Keratinocyte (primary cell): ENCODE measurements at places on chromosomes 3 and 15.

DNA sequence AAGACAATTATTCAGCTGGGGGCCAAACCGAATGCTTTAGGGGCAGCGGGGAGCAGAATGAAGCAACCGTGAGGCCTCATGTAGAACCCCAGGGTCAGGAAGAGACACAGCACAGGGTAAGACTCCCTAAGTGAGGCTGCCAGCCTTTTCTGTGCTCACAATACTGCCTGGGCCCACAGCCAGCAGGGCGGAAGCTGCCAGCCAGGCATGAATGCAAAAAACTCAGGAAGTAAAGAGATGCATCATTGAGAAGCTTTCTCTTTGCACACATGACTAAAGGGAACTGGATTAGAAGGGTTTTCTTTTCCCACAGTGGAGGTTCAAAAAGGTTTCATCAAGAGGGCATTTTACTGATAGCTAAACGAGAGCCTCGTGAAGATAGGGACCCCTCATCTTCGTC, 33.3 kb downstream of the CA12 start:
- no peak for DNase-seq

- no peak for DNase-seq
Observed at GRCh38 chr15:43277231-43277823, 10.6 kb upstream of the TGM5 start.

- DNase-seq, result no peak
Observed at GRCh38 chr15:23761386-23761785, 74.3 kb upstream of the NDN start.

- DNase-seq, result no peak
Observed at GRCh38 chr3:12483872-12484197, 445 bp upstream of the TSEN2 start.

- no peak for DNase-seq
Observed at GRCh38 chr3:135760581-135760980, 204.9 kb upstream of the PPP2R3A start.

DNA sequence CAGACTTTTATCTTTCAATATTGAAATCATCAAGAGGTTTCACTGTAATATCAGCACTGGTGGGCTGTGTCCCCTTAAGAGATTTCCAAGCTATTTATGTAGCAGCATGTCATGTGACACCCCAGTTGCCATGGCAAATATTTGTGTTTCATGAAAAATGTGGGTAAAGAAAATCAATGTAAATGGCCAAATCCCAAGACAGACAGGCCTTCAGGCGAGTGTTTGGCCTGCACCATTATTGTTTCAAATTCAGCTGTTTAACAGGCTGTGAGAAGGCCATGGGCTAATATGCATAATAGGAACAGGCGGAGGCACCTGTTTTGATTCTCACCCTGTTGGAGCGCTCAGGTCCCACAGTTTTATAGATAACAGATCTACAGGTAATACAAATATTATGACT, 104.2 kb downstream of the IQCH start:
- DNase-seq, result no peak

GRCh38 chr3:182182531-182182968, 470.8 kb downstream of the SOX2 start:
- peak; percentile 91 for DNase-seq

GRCh38 chr3:66038384-66038725, 363 bp downstream of the MAGI1 start:
- DNase-seq, result no peak

- no peak for DNase-seq
Observed at GRCh38 chr3:113084777-113085176, 94.0 kb downstream of the GTPBP8 start.

- no peak for DNase-seq
Observed at GRCh38 chr3:140712301-140712700, 34.4 kb downstream of the TRIM42 start.

GRCh38 chr15:77513226-77513625, 92.5 kb downstream of the HMG20A start:
- DNase-seq, result no peak

DNA sequence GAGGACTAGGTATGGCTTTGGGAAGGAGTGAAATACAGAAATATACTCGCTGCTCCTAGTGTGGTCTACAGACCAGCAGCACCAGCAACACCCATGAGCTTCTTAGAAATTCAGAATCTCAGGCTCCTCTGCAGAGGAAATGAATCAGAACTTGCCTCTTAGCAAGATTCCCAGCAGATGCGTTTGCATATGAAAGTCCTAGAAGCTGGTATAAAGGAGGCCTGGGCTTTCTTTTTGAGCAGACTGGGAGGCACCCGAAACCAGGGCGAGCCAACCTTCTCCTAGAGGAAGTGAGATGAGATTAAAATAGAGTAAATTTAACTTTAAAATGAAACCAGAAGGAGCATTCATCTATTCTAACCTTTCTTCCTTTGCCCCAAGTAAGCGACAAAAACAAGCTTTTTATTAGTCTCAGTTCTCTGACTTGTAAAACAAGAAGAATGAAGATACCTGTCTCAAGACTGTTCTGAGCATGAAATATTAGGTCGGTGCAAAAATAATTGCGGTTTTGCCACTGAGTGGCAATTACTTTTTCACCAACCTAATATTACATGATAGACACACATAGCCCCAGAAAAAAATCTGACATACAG, 140.0 kb downstream of the PDZRN3 start:
- no peak for DNase-seq

DNA sequence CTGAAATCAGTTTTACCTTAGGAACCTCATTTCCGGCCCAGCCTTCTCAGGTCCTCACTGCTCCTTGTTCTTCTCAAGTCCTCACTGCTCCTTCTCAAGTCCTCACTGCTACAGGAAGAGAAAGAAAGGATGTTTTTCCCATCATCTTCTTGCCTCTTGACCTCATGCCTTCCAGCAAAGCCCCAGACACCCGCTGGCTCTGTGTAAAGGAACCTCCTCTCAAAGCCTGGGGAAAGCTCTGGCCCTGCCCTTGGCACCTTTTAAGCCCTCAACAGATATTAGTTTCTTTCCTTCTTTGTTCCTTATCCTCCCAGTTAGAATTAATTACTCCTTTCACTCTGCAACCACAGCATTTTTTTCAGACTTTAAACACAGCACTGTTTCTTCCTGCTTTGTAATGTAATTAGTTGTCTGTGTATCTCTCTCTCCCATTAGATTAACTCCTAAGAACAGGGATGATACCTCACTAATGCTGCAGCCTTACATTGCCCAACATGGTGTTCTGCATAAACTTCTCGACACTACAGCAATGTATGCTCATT, 4.0 kb upstream of the WDR49 start:
- no peak for DNase-seq

DNA sequence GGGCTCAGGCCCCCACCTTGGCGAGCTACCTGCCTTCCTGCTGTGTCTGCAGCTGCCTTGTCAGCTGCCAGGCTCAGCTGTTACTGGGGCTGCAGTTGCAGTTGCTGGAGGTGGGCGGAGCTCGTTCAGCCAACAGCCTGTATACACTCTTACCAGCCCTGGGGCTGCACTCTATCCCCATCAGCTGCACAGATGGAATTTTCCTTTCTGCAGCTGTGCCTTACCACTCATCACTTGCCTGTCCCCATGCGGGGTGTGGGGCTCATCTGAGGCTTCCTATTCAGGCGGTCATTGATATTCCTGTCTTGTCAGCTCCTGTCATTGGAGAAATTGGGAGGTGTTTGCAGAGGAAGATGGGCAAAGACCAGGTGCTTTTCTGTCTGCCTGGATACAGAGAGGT, 9.1 kb upstream of the SYN2 start:
- DNase-seq, result no peak

GRCh38 chr15:34241376-34242330, 16.8 kb downstream of the EMC4 start:
- DNase-seq, result no peak

- DNase-seq, result no peak
Observed at GRCh38 chr3:124850212-124850611, 37.0 kb downstream of the ITGB5 start.

DNA sequence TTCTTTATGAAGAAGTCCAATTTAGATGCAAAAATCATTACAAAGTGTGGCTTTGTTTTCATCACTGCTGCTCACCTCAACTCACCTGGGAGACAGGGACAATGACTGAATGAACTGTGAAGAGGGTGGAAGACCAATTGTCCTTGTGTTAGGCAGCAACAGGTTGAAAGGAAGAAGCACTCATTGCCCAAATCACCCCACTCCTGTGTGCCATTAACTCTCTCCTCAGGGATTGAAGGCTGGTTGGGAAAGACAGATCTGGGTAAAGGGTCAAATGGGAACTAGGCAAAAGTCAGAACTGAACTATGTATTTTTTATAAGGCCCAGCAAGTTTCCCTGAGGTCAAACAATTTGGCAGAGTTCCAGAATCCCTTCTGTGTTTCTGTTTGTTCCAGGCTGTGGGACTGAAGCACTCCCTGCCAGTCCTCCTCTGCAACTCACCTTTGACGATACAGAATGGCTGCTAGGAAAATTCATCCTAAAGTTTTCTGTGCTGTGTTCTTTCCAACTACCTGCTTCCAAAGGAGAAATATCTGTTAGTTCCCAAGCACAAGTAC, 68.6 kb upstream of the CCDC39 start:
- no peak for DNase-seq

GRCh38 chr3:23084367-23084766, 118.8 kb upstream of the UBE2E2 start:
- DNase-seq, result no peak

DNA sequence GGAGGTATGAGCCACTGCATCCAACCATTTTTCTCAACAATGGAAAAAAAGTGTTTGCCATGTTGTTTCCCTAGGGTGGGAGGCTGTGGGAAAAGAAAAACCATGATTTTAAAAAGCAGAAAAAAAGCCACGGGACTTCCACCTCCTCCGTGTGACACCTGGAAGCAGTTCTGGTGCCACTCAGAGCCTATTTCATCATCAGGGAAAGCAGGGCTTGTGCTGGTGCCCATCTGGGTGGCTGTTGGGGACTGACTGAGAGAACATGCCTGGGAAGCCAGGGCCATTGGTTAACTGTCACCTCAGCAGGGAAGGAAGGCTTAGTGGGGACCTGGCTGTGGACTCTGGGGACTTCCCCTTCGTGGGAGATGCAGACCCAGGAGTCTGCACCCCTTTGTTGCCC, 7.3 kb downstream of the RNU5B-1 start:
- no peak for DNase-seq

- DNase-seq, result no peak
Observed at GRCh38 chr3:71579326-71579934, 4.1 kb downstream of the FOXP1 start.

- DNase-seq, result no peak
Observed at GRCh38 chr3:52354676-52355075, 38.6 kb downstream of the DNAH1 start.

GRCh38 chr3:103949693-103950092, 1417.0 kb upstream of the ALCAM start:
- DNase-seq, result no peak

GRCh38 chr15:74240002-74240568, 4.0 kb downstream of the CCDC33 start:
- peak; percentile 87 for DNase-seq

DNA sequence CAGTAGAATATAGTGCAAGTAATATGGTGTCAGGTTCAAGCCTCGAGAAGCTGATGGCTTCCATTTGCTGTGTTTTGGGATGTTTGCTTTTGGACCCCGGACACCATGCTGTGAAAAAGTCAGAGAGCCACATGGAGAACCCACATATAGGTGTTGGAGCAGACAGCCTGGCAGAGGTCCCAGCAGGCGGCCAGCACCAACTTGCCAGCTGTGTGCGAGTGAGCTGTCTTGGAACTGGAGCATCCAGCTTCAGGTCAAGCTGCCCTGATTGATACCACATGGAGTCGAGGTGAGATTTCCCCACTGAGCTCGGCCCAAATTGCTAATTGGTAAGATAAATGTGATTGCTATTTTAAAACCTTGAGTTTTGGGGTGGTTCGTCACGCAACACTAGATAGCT, 185.7 kb upstream of the TBL1XR1 start:
- no peak for DNase-seq

- DNase-seq, result peak; percentile 64
Observed at GRCh38 chr3:171351676-171352075, 108.5 kb downstream of the TNIK start.

- peak; percentile 26 for DNase-seq
Observed at GRCh38 chr3:70383360-70383831, 71.0 kb upstream of the MDFIC2 start.

- DNase-seq, result no peak
Observed at GRCh38 chr15:96343113-96344059, 12.9 kb downstream of the NR2F2 start.

DNA sequence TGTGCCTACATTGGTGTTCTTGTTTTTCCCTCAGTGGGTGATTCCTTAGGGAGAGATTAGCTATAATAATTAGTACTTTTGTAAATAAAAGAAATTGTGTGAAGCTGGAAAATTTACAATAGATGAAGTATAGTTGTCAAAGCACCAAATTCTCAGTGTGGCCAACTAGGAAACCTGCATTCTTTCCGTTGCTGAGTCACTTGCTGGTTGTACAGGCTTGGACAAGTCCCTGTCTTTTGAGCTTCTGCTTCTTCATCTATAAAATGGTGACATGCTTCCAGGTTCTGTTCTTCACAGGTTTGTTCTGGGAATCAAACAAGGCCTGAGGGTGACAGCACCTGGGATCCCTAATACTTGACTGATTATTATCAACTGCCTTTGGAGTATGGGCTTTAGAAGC, 184.1 kb upstream of the HES1 start:
- peak; percentile 48 for DNase-seq

- DNase-seq, result no peak
Observed at GRCh38 chr3:123060054-123060453, 6.8 kb upstream of the PDIA5 start.

DNA sequence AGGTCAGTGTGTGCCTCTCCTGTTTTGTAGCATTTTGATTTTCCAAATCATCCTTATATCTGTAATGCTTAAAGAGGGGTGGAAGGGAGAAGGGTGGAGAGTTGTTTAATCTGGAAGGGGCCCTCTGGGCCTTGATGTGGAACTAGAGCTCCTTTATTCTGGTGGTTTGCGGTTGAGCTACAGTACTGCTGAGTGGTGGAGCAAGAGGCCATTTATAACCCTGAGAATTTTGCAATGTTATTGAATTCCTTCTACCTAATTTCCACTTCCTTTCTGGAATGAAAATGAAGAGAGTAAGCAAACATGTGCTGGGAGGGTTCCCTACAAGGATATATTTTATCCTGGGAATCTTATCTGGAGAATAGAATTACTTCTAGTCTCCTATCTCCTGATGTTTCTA, 35.3 kb upstream of the TUBGCP5 start:
- DNase-seq, result no peak

GRCh38 chr15:48647962-48648361, 2.5 kb upstream of the FBN1 start:
- DNase-seq, result no peak

DNA sequence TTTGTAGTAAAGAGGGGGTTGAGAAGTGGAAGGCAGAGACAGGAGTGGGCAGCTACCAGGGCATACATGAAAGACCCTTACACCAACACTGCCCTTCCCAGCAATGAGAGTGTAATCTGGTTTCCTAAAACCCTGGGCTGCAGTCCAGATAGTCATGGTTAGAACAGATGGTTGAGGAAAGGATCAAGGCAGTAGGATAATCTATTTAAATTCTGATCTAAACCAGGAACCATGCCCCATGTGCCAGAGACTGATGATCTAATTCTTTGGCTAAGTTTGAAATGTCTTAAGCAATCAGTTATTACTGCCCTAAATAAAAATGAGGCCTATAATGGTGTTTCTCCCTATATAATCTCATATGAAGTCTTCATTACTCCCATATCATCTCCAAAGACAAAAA, 59.6 kb downstream of the PRTG start:
- DNase-seq, result no peak
